ENCODE measurements at places on chromosomes 11 and 22.

GRCh38 chr22:48651981-48652538 is 1175.6 kb downstream of the BRD1 start:
- DNase-seq = no peak

GRCh38 chr11:111532365-111532709 is 8.2 kb upstream of the LAYN start:
- no peak for DNase-seq

- peak; percentile 11 for DNase-seq
Observed at GRCh38 chr11:125591649-125592304, 875 bp upstream of the STT3A start.

DNA sequence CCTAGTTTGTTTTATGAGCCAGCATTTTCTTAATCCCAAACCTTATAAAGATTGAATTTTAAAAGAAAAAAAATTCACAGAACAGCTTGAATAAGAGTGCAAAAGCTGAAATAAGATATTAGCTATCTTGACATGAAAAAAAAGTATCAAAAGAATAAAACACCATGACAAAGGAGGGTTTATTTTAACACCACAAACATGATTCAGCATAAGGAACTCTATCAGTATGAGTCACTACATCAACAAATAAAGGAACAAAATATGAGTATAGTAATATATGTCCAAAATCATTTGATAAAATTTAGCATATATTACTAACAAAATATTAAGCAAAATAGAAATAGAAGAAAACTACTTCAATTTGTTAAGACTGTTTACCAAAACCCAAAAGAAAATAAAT is 9.6 kb upstream of the LMO1 start:
- DNase-seq = no peak

GRCh38 chr11:88281317-88281712 is 56.2 kb downstream of the CTSC start:
- DNase-seq = no peak

Data from CD4-positive, alpha-beta T cell treated with Interleukin-6 at 100 ng/mL for 8 hours (primary cell).